Dorsolateral prefrontal cortex (tissue), 122 donors: ENCODE measurements at places on chromosomes 7 and 10.

DNA sequence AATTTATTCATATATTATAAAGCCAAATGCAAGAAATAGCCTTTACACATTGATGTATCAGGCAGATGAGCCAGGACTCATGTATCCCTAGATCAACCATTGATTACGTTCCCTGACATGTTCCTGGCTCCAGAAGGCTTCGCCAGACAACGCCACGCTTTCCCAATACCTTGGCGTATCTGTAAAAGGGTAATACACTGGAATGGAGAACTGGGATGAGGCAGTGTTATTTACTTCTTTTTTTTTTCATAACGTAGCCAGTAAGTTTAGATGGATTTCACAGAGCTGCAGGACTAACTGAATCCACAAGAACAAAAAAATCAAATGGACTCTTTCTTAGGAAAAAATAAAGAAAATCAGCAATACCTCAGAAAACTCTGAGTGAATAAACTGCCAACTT, 588.1 kb upstream of the SEMA3D start:
- DNase-seq: no peak

- no peak for DNase-seq
Observed at GRCh38 chr7:143375298-143376034, 5.7 kb upstream of the ZYX start.

GRCh38 chr7:154953006-154953684, 49.8 kb downstream of the PAXIP1 start:
- DNase-seq: no peak

DNA sequence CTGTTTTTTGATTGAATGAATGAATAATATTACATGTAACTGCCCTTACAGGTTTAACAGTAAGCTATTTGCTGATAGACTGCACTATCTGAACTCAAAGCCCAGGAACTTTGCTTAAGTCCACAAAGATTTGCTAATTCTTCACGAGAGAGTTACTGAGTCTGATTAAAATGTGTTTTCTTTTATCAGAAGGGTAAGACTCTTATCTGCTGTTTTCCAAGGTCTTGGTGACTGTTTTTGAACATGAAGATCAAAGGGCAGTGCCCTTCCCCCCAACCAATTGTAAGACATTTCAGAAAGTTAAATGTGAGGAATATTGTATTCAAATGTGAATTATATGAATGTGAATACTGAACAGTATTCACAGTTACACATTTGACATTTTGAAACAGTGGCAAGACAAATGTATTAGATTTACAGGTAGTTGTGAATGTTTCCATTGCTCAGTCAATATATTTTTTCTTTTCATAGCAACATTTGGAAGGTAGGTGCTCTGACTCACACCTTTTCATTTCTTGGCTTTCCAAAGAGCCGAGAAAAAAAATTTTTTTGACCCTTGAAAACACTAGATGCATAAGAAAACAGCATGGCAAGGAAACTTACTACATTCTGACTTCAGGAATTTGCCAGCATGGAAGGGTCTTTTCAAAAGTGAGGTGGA, 62.7 kb downstream of the DKK1 start:
- no peak for DNase-seq

DNA sequence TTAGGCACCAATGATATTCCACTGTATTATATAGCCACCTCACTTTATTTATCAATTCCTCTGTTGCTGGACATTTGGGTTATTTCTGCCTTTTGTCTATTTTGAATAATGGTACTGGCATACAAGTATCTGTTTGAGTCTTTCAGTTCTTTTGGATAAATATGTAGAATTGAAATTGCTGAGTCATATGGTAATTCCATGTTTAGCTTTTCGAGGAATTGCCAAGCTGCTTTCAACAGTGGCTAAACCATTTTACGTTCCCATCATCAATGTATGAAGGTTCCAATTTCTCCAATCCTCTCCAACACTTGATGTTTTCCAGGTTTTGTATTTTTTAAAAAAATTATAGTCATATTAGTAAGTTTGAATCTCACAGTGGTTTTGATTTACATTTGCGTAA, 42.3 kb downstream of the JMJD1C start:
- DNase-seq: no peak

DNA sequence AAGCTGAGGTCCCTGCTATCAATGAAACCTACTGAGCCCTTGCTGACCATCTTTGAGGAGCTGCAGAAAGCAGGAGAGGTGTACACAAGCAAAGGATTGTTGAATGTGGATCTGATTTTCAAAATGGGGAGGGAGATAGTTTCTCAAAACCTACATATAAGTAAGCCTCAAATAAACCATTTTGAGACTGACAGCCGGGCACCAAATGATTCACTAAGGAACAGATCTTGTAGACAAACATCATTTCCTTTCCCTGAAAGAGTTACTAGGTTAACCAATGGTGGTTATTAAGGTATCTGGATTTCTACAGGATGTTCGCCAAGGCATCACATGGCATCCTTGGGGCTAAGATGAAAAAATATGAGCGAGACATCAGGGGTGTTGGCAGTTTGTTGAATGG, 24.5 kb upstream of the RHOBTB1 start:
- no peak for DNase-seq

DNA sequence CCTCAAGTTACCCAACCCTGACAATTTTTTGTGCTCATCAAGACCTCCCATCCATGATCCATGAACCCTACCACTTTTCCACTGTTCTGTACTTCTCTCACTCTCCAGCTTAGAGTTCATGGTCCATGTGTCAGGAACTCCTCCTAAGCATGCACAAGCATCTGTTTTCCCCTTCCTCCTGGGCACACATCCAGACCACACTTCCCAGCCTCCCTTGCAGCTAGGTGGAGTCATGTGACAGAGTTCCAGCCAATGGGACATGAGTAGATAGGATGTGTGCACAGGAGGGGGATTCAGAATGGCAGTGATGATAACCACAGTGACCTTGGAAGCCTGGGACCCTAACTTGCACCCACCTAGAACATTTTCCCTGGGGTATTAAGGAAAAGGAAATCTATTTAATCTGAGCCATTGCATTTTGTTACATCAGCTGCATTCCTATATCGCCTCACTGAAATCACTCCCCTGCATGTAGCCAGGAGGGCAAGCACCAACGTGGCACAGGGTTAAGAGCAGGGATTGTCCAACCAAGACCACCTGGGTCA, 9.6 kb upstream of the FRMPD2 start:
- DNase-seq: no peak

DNA sequence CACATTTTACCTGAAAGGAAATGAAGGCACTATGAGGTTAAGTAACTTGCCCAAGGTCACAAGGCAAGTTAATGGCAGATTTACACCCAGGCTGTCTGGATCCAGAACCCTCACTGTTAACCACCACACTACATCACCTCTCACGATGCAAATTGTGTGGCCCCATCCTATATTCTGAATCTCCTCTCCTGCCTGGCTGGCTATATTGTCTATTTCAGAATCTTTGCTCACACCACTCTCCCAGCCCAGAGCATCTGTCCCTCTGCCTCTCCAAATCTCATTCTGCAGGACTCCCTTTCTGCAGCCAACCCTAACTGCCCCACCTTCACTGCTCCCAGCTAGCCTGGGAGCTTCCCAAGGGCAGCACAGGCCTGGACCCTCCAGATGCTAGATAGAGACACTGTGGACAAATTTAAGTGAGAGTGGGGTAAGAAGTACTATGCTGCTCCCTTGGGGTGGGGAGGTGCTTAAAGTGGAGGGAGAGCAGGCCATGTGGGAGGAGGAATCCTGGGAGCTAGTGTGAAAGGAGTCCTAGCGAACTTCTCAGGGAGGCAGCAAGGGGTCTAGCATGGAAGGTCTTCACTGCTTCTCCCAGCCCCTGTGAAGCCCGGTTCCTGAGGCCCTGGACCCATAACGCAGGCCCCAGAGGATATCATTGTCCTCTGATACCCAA, 786 bp downstream of the CUEDC2 start:
- DNase-seq: no peak

GRCh38 chr7:22319424-22320403, 37.2 kb downstream of the RAPGEF5 start:
- no peak for DNase-seq

GRCh38 chr10:93437946-93438612, 44.1 kb downstream of the MYOF start:
- DNase-seq: no peak

DNA sequence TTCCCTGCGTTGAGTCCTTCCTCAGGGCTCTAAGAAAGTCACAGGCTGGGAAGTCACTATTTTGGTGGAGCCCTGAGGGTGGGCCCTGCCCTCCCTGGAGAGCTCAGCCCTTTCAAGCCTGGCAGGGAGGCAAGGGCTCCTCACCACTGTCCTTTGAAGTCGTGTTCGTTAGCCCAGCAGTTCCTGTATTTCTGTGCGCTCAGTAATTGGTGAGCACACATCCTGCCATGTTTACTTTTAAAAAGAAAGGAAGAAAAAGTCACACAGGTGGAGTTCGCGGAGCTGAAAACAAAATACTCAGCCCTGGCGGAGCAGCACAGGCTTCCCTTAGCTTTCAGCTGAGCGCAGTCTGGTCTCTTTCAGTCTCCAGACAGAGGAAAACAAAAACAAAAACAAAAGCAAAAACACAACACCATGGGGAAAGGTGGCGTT, 37.1 kb downstream of the PRKCQ start:
- DNase-seq: no peak

GRCh38 chr7:86504229-86504628, 139.5 kb upstream of the GRM3 start:
- no peak for DNase-seq

- DNase-seq: no peak
Observed at GRCh38 chr10:24848195-24848594, 104.2 kb downstream of the PRTFDC1 start.

DNA sequence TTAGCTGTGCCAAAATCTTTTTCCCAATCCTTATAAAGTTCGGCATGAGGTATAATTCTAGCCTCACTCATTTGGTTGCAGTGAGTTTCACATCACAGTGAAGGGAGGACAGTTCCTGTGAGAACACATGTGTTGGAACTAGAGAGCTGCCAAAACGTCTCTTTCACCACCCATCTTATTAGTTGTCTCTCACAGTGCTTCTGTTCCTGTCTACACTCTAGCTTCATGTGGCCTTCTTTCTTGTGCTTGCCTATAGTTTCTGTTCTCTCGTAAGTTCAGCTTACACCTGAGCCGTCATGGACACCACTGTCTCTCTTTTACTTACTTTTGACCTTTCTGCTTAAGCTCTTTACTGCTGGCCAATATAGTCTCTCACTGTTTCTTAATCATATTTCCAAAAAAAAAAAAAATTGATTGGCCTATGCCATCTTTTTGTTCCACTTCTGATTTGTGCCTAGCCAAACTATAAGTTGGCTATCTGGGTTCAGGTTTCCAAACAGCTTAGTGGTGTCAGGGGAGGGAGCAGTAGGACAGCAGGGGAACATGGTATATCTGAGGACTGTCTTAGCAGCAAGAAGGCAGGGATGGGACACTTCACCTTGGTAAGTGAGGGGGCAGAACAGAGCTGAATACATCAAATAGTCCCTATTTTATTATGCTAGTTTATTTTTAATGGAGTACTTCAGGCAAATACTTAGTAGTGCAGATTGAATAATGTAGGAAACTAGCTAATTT, 38.0 kb downstream of the ZNRF2 start:
- no peak for DNase-seq

DNA sequence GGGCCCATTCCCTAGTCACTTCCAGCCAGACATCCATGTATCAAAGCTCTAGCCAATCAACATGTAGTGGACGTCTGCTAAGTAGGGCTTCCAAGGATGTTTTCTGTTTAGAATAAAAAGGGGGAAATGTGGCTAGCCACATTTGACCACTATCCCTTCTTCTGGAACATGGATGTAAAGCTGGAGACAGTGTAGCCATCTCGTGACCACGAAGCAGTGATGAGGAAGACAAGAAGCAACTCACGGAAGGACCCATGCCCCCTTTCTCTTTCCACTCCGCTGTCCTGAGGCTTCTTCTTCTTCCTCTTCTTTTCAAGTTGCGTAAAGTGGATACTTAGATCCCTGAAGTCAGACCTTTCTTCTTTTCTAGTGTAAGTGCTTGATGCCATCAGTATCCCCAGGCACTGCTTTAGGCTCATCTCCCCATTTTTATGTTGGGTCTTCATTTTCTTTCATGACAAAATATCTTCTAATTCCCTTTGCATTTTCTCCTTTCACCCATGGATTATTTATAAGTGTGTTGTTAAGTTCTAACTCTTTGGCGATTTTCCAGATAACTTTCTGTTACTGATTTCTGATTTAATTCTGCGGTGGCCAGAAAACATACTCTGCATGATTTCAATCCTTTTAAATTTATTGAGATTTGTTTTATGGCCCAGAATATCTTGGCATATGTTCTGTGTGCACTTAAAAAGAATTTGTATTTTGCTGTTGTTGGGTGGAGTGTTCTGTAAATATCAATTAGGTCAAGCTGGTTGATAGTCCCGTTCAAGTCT, 594.5 kb downstream of the SDK1 start:
- no peak for DNase-seq
